ENCODE measurements at places on chromosomes 7 and 10.

DNA sequence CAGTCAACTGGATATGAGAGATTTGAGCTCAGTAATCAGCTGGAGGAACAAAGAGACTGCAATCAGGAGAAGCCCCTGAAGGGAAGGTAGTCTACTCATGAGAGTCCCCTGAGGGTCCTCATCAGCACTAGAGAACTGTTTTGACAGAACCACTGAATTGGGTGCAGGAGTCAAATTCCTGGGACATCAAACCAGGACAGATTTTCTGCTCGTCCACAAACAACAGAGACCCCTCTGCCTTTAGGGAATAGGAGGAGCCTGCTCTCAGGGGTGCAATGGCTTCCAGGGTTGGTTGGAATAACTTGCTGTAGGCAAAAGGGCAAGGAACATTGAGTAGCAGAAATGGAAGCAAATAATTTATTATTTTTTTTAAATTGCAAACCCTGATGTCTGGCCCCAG lies 21.9 kb upstream of the NEUROD6 start:
- no peak for DNase-seq

- DNase-seq: no peak
Measured at GRCh38 chr7:84629216-84629615, 434.6 kb upstream of the SEMA3A start.

DNA sequence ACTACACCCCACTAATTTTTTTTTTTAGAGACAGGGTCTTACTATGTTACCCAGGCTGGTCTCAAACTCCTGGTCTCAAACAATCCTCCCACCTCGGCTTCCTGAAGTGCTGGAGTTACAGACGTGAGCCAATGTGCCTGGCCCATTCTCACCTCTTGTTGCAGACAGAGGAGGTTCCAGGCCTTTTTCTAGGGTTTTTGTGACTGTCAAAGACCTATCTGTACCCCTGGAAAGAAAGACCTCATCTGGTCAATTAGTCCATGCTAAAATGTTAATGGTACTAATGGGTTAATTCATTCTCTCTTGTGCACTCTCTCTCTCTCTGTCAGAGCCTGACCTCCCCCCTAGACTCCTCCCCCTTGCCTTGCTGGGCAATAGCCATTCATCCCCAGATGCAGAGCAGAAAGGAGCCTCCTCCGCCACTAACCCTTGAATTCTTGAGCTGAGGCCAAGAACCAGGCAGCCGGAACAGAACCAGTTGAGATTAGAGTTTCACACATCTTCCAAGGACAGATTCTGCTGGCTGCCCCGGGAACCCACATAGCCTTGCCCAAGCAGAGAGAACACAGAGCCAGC lies 209.7 kb downstream of the SKIDA1 start:
- no peak for DNase-seq

- no peak for DNase-seq
Measured at GRCh38 chr7:34067005-34067778, 161.9 kb downstream of the BMPER start.

GRCh38 chr7:69609541-69610373 lies 11.5 kb downstream of the AUTS2 start:
- DNase-seq: no peak

DNA sequence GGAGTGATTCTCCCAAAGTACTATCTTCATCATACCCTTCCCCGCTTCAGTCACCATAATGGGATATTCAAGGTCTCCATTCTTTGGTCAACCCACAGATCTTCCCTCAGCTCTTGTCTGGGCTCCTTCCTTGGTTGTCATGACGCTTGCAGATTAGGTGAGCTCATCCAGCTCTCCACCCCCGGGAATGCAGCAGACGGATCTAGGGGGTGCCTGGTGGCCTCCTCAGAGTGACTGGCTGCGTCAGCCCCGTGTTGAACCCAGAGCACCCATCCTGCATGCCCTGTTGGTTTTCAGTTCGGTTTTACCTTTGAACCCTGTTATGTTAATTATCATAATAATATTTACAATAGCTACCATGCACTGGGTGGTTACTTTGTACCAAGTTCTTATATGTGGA lies 6.4 kb downstream of the NEURL1 start:
- no peak for DNase-seq

GRCh38 chr7:137930581-137930980 lies 71.3 kb downstream of the CREB3L2 start:
- DNase-seq: no peak

DNA sequence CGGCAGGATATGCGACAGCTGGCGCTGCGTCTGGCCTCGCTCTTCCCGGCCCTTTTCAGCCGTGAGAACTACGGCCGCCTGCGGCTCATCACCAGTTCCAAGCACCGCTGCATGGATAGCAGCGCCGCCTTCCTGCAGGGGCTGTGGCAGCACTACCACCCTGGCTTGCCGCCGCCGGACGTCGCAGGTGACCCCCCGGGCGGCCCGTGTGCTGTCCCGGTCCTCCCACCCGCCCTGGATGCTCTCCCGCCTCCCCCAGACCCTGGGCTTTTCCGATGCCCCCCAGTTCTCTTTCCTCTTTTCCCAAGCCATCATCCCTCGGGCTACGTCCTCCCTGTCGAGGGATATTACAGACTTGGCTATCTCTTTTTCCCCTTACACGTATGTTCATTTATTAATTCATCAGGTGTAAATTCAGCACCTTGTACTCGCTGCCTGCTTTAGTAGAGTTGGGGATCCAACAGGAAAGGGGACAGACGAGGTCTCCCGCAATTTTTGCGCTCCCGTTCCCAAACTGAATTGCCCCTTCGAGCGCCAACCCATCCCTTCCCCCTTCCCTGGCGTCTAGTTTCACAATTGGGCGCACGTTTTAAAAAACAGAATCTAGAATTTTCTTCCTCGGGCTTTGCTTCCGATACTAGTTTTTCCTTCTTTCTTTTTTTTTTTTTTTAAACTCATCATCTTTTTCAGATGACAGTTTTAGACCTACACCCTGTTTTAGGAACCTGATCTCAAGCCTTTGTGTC lies 846 bp downstream of the MINPP1 start:
- DNase-seq: no peak

DNA sequence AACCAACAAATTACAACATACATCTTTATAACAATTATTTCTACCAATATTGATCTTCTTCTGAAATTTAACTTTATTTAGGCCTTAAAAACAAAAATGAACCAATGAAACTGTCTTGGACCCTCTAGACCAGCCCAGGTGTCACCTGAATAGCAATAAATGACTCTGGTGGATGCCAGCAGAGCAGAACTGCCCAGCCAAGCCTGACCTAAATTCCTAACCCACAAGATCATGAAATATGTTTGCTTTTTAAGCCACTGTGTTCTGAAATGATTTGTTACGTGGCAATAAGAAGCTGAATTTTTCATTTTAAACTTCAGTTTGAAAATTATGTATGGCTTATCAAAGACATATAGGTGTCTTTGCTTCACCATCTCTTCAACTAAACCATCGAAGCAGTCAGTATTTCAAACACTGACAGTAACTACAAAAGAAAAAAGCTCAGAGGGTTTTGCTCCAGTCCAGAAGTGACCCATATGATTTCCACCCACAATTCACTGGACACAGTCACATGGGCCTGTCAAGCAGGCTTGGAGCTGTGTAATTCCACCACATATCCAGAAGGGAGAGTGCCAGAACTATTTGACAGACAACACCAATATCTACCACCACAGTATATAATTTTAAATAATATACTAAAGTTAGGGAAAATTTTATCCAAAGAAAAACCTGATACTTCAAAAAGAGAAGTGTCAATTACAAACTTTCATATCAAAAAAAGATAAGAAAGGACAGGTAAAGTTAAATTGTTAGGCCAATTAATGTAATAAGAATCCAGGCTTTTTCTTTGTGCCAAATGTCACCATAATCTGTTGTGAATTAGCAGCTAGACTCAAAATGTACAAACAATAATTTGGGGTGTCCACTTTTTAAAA lies 94.5 kb downstream of the KMT2C start:
- DNase-seq: no peak

DNA sequence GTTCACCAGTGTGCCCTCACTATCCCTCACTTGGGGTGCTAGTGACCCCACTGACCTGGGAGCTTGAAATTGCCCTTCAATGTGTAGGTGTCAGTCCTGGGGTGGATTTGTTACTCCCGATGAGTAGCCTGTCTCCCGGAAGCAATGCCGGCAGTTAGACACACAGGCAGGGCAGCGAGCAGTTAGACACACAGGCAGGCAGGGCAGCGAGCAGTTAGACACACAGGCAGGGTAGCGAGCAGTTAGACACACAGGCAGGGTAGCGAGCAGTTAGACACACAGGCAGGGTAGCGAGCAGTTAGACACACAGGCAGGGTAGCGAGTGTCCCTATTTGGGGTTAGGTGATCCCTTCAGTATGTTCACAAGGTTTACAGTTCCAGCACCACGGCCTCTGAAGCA lies 44.0 kb downstream of the VWA2 start:
- no peak for DNase-seq

DNA sequence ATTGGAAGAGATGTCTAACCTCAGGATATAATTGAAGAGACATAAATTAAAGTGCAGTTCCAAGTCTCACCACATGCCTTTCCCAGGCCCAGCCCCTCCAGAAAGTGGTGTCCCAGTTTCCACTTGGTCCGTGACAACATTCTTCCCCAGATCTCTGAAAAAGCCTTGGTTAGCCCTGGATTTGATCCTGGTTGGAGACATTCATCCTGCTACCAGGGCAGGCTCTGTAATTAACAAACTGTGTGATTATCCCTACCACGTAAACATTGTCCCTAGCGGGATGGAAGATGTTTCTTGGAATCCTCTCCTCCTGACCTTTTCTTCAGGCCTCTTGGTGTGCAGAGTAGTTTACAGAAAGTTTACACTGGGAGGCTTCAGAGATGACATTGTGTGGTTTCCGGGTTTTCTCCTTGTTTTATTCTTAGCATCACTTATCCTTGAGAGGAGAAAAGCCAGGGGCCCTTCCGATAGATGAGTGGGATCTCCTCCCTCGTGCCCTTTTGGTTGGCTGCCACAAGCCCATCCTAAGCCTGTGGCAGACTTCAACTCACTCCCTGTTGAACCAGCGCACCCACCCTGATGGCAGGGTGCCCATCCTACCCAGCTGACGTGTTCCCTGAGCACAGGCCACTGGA lies 83.8 kb downstream of the COL13A1 start:
- DNase-seq: no peak

- no peak for DNase-seq
Measured at GRCh38 chr10:89923661-89924060, 222.3 kb downstream of the KIF20B start.

DNA sequence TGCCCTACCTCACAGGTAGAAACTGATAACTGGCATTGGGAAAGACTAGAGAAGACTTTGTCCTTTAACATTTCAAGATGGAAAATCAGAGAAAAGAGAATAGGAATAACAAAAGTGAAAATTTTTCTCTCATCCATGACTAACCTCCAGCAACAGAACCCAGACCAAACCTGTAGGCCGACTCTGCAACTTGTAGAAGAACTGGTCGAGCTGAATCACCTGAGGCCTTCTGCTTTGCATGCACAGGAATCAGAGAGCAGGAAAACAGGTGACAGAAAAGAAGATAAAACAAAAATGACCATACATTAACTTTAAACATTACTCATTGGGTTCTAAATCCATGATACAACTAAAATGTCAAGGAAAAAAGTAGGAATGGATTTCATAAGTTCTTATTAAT lies 137.1 kb downstream of the SLC25A13 start:
- no peak for DNase-seq

Measured in stimulated activated CD8-positive, alpha-beta memory T cell treated with anti-CD3 and anti-CD28 coated beads, Interleukin-7, amount 100 ng/mL, for 24 hours (primary cell).